ENCODE measurements at places on chromosomes 1 and 21.

GRCh38 chr1:5493851-5494311 lies 498.3 kb downstream of the NPHP4 start:
- no peak for DNase-seq

DNA sequence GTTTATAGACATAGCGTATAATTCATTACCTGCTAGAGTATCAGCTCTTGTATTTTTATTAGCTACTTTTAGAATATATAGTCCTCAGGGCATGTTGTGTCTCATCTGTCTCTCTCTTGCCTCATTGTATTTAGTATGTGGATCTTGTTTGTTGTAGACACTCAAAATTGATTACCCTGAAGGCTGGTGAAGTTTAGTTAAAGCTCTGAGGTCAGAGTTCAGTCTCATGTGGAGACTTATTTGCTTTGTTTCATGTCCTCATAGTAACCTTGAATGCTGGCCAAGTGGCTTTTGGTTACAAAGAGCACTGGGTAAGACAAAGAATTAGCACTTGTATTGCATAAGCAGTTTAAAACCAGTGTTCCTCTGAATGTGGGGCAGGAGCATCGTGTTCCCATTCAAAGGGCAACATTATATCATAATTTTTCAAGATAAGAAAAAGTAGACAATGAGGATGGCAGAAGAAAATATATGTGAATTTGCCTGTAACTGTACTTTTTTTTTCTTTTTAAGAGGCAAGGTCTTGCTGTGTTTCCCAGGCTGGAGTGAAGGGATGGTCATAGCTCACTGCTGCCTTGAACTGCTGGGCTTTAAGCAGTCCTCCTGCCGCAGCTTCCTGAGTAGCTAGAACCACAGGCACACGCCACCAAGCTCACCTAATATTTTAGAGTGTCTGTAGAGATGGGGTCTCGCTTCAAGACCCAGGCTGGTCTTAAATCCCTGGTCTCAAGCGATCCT lies 17.4 kb downstream of the CNST start:
- DNase-seq = no peak

DNA sequence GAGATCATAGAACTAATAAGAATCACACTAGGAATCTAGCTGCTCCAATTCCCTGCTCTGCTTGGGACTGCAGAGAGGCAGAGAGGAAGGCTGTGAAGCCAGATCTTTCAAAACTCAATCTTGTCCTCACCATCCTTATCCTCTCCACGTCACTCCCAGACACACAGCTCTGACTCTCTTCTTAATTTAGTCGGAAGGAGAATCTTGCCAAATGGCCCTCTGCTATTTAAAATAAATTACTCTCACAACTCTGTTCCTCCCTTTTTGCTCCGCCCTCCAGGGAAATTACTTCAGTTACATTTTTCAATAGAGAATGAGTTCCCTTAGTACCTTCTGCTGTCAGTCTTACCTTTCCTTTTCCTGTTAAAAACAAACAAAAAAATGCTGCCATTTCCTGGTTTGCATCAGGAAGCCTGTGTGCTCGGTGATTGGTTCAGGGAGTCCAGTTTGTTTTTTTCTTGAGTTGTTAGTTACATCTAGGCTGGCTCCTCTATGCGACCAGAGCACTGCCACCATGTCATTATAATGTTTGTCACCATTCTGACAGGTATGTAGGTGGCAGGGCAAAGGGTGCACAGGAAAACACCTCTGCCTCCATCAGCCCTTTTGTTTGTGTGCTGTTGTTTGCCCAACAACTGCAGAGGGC lies 80.1 kb downstream of the FCRL5 start:
- DNase-seq = no peak

GRCh38 chr1:10415211-10415930 lies 14.9 kb upstream of the CENPS start:
- DNase-seq = no peak

DNA sequence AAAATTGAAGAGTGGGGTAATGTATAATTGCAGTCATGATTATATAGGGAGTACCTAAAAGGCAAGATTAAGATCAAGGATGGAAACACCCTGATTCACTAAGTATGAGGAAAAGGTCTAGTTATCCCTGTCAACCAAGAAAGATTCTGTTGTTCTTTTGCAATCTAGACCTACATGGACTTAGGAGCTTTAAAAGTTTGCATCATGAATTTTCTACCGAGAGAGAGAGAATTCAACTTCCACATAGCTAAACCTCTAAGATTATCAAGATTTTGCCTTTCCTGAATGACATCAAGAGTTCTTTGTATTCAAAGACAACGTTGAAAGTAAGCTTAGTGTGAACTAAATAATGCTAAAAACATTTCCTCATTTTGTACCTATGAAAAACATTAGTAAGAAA lies 78.8 kb upstream of the RBM34 start:
- no peak for DNase-seq

- DNase-seq = no peak
Observed at GRCh38 chr1:112614460-112615065, 4.4 kb downstream of the ST7L start.

- no peak for DNase-seq
Observed at GRCh38 chr1:211903490-211904245, 73.1 kb upstream of the LPGAT1 start.

GRCh38 chr21:45799765-45800338 lies 156.3 kb downstream of the PCBP3 start:
- no peak for DNase-seq

GRCh38 chr1:192795916-192796618 lies 12.8 kb upstream of the RGS2 start:
- no peak for DNase-seq

DNA sequence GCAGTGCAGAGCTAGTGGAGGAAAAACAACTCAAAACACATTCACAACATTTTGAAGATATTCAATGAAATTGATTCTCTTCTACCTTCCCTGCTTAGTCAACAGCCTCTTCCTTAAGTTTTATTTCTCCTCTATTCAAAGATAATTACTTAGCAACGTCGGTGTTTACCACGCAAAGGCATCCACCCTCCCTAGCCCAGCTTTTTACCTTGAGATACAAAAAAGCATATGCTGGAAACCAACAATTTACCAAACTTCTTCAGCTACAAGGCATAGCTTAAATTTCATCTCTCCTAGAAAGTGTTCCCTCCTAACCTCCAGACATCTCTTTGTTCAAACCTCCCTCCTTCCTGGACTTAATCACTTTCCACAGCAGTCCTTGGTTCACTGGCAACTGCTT lies 102.8 kb upstream of the SOD1 start:
- DNase-seq = no peak

DNA sequence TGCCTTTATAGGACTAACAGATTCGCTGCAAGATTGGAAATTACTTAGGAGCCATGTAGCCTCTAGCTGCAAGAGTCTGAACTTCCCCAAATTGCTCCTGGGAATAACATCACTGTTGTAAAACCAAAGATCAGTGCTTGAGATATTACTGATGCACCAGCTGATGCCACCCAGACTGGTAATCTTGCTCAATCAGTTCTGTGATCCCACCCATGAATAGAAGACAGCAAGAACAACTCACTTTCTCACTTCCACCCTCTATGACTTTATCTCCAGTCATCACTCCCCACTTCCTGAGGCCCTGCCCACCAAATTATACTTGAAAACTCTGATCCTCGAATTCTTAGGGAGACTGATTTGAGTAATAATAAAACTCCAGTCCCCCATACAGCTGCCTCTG lies 1011.1 kb downstream of the PLA2G4A start:
- DNase-seq = no peak

GRCh38 chr21:14058566-14058965 lies 152.2 kb downstream of the LIPI start:
- DNase-seq = no peak

GRCh38 chr1:111596499-111596898 lies 23.1 kb upstream of the RAP1A start:
- DNase-seq = peak; percentile 50

DNA sequence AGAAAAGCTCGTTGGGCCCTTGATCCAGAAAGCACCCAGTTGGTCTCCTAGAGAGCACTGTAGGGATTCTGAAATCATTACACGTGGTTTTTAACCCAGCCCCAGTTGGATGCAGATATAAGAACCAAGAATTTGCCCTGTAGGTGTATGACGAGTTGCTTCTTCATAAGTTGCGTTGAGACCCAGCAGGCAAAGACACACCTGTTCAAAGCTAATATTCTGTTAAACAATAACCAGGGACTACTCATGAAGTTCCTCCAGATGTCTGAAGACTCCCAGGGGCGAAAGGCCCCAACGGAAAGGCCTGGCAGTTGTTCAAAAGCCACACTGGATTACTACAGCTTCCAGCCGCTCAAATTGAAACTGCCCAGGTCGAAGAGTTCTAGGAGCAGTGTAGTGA lies 88.6 kb upstream of the HNRNPU start:
- no peak for DNase-seq

GRCh38 chr1:91325456-91325855 lies 79.2 kb downstream of the HFM1 start:
- no peak for DNase-seq

DNA sequence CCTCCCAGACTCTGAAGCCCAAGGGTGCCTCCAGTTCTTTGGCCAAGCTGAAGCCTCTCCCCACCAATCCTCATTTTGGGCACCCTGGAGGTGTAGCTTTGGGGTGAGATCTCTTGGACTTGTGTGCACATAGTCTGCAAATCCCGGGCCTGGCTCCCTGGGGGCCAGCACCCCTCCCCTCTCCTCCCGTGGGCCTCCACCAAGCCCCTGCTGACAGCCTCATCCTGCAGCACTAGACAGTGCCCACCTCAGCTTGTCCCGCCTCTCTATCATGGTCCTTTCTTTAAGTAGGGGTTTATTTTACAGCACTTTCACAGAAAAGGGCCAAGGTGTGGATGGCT lies 3.2 kb downstream of the GJC2 start:
- DNase-seq = no peak

DNA sequence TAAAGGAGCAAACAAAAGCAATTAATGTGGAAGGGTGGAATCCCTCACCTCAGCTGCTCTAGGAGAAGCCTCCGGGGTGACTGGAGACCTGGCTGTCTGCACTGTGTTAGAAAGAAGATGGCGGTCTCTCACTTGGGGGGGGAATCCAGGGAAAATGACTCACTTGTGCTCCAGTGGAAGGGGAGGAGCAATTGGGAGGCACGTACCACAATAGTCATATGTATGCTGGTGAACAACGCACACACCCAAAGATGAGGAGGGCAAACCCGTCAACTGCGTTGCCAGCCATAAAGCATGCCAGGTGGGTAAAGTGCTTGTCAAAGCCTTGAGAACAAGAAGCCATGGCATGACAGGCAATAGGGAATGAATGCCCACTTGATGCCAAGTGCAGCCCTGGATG lies 22.1 kb downstream of the PLEKHA6 start:
- DNase-seq = no peak

DNA sequence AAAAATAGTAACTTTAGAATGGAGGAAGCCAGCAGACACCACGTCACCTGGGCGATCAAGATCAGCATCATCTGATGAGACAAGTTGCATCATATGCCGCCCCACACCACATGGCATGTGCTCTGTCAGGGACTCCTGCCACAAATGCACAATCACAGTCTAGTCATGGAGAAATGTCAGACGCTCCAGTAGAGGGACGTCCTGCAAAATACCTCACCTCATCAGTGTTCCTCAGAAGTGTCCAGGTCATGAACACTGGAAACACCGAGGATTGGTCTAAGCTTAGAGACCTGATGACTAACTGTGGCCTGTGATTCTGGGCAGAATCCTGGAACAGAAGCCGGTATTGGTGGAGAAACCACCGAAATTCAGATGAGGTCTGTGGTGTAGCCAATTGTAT lies 14.3 kb downstream of the ADARB1 start:
- DNase-seq = no peak

DNA sequence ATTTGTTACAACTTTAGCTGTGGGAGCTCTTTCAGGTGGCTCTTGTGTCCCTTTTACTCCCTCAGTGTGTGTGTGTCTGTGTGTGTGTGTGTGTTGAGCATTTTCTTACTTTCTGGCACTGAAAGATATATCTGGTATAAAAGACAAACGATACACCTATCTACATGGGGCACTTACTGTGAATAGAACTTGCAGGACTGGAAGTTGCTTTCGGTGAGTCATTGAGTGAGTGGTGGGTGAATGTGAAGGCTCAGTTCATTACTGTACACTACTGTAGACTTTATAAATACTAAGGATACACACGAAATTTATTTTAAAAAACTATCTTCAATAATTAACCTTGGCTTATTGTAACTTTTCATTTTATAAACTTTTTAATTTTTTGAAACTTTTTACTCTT lies 38.7 kb downstream of the BTBD8 start:
- no peak for DNase-seq

- DNase-seq = no peak
Observed at GRCh38 chr1:180327089-180327488, 97.0 kb downstream of the LHX4 start.

GRCh38 chr1:155776414-155776813 lies 80.6 kb downstream of the GON4L start:
- no peak for DNase-seq

DNA sequence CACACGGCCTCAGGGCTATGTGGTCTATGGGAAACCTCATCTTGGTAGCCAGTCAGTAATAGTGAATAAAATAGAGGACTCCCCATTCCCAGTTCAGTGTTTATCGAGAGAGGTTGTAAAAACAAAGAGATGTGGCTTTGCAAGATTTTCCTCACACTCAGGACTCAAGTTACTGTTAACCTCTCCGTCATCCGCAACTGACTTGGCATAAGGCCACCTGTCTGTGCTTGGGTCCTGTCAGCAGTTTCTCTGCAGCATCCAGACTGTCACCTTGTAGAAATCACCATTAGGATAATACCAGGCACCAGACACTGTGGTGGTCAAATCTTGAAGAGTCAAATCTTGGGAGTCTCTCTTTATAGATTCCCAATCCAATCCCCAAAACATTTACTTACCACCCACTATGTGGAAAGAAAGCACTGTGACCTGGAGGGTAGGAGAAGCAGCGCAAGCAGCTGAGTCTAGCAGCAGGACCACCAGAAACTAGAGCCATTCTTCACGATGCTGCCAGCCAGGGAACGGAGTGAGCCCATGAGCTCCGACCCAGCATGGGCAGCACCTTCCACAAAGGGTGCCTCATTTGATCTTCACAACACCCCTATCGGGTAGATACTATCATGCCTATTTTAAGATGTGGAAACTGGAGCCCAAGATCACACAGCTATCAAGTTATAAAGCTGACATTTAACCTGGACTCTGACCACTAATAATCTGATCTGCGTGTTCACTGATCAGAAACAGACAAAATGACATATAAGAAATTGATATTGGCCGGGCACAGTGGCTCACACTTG lies 5.6 kb upstream of the GPR25 start:
- DNase-seq = no peak

DNA sequence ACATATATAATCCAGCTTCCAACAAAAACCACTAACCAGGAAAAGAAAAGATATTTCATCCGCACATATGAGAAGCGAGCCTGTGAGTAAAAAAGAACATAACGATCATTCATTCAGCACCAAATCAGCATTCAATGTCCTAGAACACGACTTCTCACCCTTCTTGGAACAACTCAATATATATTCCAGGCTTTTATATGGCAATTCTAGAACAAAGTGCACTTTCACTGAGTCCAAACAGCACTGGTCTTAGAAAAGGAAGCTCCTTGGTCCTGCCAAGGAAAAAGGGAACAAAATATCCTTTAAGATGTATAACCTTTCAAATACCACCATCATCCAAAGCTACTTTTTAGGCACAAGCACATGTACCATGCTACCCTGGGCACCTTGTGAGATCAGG lies 44.5 kb downstream of the RPL5 start:
- no peak for DNase-seq

Measured in activated effector memory CD4-positive, alpha-beta T cell treated with Interleukin-2 at 50 U/mL for 16 hours (primary cell).